ENCODE measurements at places on chromosomes 12 and 14. TPM values are rescaled to one million over a fixed set of nuclear protein-coding genes. Genes with fewer than 3 reads are reported as not detected.

DNA sequence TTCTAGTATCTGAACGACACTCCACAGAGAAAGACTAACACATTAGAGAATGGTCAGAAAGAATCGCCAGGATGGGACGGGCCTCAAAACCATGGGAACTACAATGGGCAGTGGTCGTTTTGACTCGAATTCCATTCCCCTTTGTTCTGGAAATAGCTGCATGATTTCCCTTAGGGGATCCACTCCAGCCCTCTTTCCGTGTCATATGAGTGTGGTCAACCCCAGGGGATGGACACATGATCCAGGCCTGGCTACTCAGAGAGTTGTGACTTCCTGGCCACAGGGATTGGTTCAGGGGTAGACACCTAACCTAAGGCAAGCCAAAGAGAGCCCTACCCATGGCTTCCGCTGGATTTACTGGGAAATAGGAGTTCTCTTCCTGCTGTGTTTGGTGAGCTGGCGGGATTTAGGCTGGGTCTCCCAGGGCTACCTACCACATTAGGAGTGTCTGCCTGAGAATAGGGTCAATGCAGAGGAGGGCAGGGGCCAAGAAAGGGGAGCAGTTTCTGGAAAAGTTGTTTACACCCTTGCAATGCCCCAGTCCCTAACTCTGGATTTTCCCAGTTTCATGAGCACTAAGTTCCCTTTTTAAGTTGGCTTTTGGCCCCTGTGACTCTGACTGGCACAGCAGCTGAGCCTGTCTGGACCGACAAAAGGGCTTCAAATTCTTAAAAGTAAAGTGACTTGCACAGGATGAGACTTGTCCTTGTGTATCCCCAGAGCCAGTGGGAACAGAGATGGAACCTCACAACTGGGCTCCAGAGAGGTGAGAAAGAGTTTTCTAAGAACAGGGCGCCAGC lies 28.1 kb upstream of the GPATCH2L start:
- no peak for DNase-seq

- no peak for DNase-seq
These were observed 35.1 kb upstream of the KCNH3 start for GRCh38 chr12:49503674-49504180.

DNA sequence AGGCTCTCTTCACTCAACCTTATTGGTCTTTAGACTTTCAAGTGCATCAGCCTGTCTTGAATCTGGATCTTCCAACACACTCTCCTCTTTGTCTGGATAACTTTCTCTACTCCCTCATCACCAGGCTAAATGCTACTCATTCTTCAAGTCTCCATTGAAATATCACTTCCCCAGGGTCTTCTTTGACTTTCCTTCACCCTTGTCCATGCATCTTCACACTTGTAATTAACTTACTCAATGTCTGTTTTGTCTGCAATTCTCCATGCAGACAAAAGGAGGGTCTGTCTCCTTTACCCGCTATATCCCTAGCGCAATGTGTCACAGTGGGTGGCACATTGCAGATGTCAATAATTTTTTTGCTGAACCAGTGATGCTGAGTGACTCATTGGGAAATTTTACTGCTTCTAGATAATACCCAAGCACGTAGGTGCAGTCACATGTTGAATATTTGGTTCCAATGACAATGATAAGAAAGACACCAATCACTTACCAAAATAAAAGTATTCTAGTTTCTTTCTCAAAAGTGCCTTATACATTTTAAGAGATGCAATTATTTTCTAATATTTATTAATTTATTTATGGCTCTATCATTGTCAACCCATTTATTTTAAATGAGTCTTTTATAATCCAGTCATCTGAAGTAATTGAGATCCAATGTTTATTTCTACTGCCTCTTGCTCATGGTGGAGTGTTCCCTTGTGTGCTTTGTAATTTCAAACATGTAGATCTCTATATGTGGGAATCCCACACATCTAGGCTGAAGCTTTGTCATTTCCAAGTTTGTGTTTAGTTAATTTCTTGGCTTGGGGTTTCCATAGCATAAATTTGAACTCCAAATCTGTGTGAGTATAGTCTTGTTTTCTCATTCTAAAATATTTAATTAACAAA lies 21.7 kb upstream of the RFC5 start:
- no peak for DNase-seq

The HOTAIR gene
- not detected for polyA plus RNA-seq

GRCh38 chr12:132273992-132274334 lies 55.4 kb downstream of the GALNT9 start:
- no peak for DNase-seq

The KCNMB4 gene
- polyA plus RNA-seq = 23.0 TPM

GRCh38 chr12:52611080-52611468 lies 7.3 kb downstream of the KRT73 start:
- DNase-seq = no peak

GRCh38 chr14:37870170-37870569 lies 274.7 kb downstream of the TTC6 start:
- no peak for DNase-seq

- no peak for DNase-seq
These were observed 103.6 kb downstream of the SSPN start for GRCh38 chr12:26298785-26299621.

GRCh38 chr14:91934554-91935285 lies 12.8 kb downstream of the FBLN5 start:
- no peak for DNase-seq

DNA sequence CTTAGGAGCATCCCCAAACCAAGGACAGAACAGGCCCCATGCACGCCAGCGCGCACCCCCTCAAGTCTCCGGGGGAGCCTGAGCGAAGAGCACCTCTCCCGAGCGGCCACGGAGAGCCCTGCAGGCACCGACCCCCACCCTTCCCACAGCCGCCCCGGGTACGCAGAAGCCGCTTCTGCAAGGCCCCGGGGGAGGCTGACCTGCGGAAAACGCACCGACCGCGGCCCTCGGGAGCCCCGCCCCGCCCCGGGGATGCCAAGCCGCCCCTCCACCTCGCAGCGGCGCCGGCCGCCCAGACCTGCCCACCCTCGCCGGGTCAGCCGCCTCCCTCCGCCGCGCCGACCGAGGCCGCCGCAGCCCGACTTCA lies 385 bp downstream of the CAPRIN2 start:
- DNase-seq = no peak

The ALDH2 gene
- polyA plus RNA-seq = 31.0 TPM

DNA sequence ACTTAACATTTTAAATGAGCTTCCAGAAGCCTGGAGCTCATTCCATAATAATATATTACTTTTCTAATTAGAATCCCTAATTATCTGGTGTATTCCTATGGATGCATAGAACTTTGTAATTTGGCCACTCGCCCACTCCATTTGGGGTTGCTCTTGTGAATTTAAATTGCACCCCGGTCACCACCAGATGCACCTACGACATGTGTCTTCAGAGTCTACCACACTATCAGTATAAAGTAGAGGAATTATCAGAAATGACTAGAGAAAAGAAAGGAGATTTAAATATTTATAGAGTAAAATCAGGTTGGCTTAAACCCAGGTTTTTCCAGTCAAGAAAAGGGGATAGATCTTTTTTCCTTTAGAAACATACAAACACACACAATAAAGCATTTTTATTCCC lies 145.8 kb upstream of the DCN start:
- DNase-seq = no peak

DNA sequence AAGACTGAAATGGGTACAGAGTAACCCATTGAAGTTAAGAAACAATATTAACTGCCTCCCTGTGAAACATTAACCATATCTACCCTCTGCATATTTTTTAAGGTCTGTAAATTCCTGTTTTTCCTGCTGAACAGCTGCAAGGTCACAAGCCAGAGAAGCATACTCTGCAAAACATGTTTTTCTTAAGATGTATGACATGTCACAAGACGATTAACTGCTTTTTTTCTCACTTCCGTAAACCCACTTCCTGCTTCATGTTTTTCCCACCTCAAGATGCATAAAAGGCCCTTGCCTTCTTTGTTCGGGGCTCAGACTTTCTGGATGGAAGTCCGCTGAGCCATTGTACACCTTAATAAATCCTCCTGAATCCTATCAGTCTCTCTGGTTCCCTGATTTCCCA lies 504.7 kb upstream of the MIS18BP1 start:
- no peak for DNase-seq

- no peak for DNase-seq
These were observed 319.2 kb downstream of the DUSP6 start for GRCh38 chr12:89033062-89033461.

- no peak for DNase-seq
These were observed 415.4 kb upstream of the CCDC196 start for GRCh38 chr14:66070542-66071319.

GRCh38 chr12:3097186-3097804 lies 20.1 kb downstream of the TSPAN9 start:
- no peak for DNase-seq

DNA sequence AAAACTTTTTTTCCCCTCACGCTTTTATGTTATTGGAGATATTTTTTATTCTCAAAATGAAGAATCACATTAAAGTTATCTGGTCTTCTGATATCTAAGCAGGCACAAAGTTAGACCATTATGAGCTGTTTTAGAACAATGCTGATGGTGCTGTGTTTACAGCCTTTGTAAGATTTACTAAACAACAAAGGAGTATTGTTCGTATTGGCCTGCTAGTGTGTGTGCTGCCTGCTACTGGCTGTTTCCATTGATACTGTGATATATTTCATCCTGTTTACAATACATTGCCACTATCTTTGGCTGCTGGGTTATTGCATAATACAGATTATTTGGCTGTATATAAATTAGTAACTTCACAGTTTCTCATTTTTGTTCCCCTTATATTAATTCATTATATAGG lies 220.8 kb downstream of the ITPR2 start:
- no peak for DNase-seq

DNA sequence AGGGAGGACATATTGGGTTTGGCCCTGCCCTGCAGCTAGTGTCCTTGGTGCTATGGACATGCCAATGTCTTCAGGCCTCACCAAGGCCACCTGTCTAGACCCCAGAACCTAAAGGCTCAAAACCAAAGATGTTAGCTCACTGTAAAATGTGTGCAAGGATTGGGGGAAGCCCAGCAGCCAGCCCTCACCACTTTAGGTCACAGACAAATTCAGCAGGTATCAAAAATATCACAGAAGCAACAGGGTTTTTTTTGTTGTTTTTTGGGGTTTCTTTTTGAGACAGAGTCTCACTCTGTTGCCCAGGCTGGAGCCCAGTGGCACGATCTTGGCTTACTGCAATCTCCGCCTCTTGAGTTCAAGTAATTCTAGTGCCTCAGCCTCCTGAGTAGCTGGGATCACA lies 29.0 kb upstream of the NINJ2 start:
- DNase-seq = no peak

GRCh38 chr12:77578466-77579220 lies 252.1 kb upstream of the NAV3 start:
- peak; percentile 54 for DNase-seq

The SELPLG gene
- 3.6 TPM for polyA plus RNA-seq

DNA sequence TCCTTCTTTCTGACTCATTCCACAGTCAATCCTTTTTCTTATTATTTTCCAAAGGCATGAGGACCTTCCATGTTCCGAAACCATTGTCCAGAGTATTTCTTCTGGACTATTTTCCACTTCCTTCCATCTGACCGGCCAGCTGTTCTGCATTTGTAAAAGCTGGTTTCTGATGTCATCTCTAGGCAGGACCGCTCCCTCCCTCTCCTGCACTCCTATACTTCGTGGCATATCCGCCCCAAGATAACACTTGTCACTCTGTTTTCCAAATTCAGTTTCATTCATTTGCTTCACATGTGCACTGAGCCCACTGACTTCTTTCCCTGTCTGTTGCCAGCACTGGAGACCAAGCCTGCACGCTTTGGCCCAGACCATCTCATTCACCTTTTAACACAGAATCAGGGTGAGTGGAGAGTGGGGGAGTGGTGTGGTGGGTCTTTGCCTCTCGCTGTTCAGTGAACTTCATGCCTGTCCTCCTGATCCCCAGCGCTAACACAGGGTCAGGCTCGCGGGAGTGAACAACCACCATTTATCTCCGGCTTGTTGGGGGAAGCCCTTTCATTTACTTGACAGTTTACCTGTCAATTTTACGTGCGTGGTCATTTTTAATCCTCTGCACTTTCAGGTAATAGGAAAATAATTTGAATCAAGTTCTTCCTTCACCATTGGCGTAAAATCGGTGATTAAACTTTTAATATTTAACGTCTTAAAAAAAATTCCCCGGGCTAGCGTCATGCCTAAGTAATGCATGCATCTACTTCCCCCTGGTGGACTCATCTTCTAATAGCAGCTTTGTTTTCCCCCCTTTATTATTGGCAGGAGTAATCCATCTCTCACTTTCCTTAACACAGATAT lies 52.5 kb downstream of the C12orf75 start:
- peak; percentile 69 for DNase-seq

GRCh38 chr12:116456330-116457082 lies 102.7 kb upstream of the MAP1LC3B2 start:
- peak; percentile 54 for DNase-seq

- no peak for DNase-seq
These were observed 54.0 kb downstream of the ZNF664 start for GRCh38 chr12:124026755-124027745.

- no peak for DNase-seq
These were observed 57.9 kb downstream of the GPR68 start for GRCh38 chr14:91186515-91187066.

The YBX3 gene
- polyA plus RNA-seq = 882 TPM

The TPH2 gene
- polyA plus RNA-seq = not detected

The AEBP2 gene
- 37.5 TPM for polyA plus RNA-seq

DNA sequence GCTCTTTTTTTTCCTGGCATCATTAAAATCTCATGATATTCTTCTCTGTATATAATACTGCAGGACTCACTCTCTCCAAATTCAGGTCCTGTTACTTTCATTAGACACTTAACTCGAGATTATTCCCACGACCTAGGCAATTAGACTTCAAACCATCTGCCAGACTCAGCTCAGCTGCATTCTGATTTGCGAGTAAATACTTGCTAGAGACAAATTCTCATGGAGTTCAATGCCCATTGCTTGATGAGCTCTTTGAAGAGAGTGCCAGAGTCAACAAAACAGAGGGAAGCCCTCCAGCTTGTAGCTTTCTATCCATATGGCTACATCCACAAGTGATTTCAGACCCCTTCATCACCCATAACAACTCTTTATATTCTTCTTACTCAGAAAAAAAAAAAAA lies 88.3 kb downstream of the GTF2A1 start:
- no peak for DNase-seq

The CLEC9A gene
- polyA plus RNA-seq = 0.20 TPM

The ZDHHC17 gene
- 54.7 TPM for polyA plus RNA-seq

The PPM1H gene
- polyA plus RNA-seq = 3.5 TPM

The RTL1 gene
- polyA plus RNA-seq = 43.9 TPM

The TOMM20L gene
- 0.56 TPM for polyA plus RNA-seq

DNA sequence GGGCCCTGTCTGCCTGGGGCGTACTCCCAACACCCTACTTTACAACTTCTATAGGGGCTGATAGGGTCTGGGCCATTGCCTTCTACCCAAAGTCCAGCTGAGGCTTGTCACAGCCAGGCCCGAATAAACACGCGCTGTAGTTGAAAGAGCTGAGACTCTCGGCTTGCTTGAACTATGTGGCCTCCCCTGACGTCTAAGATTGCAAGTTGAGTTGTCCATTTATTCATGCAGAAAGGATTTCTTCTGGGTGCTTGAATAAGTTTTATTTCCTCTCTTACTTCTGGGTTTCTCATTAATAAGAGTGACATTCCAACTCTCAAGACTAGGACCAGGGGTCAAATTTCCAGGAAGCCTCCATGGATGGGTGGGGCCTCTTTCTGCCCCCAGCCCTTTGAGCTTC lies 74.4 kb upstream of the VRK1 start:
- no peak for DNase-seq

GRCh38 chr14:71532344-71532743 lies 399.9 kb upstream of the RGS6 start:
- no peak for DNase-seq

- DNase-seq = no peak
These were observed 14.7 kb downstream of the RIMBP2 start for GRCh38 chr12:130701402-130701744.

- DNase-seq = no peak
These were observed 110.5 kb upstream of the FUT8 start for GRCh38 chr14:65301862-65302539.
